SK-N-SH (cell line): ENCODE measurements at places on chromosomes 1 and 21. TPM values are rescaled to one million over a fixed set of nuclear protein-coding genes. Genes with fewer than 3 reads are reported as not detected.

ALG6 gene
- polyA plus RNA-seq: 3.8 and 5.7 TPM in 2 replicates

DOP1B gene
- polyA plus RNA-seq: 4.3 and 4.9 TPM in 2 replicates

KIAA0040 gene
- 0.08 and 0.15 TPM in 2 replicates for polyA plus RNA-seq

RGS16 gene
- polyA plus RNA-seq: 0.79 and 1.7 TPM in 2 replicates

PAQR6 gene
- polyA plus RNA-seq: 2.4 and 3.5 TPM in 2 replicates

CNR2 gene
- polyA plus RNA-seq: not detected in 2 replicates

CTH gene
- 3.9 and 4.2 TPM in 2 replicates for polyA plus RNA-seq

MYBPH gene
- 0.12 TPM in 1 of 2 replicates, not detected in the other for polyA plus RNA-seq

ALPL gene
- polyA plus RNA-seq: 0.69 and 1.3 TPM in 2 replicates

TRIM46 gene
- 12.3 and 12.7 TPM in 2 replicates for polyA plus RNA-seq

MMP23B gene
- 0.96 and 1.2 TPM in 2 replicates for polyA plus RNA-seq

PPIE gene
- 78.4 and 105 TPM in 2 replicates for polyA plus RNA-seq

HSPB7 gene
- polyA plus RNA-seq: 0.05 and 0.23 TPM in 2 replicates

NTMT2 gene
- polyA plus RNA-seq: not detected in 2 replicates

TIE1 gene
- polyA plus RNA-seq: 0.81 and 1.6 TPM in 2 replicates

C1orf87 gene
- not detected in 2 replicates for polyA plus RNA-seq

TFF2 gene
- not detected in 2 replicates for polyA plus RNA-seq

TSSK3 gene
- polyA plus RNA-seq: 0.28 and 0.86 TPM in 2 replicates

SMIM34 gene
- not detected in 2 replicates for polyA plus RNA-seq

LAMB3 gene
- 14.1 and 18.0 TPM in 2 replicates for polyA plus RNA-seq

CFAP74 gene
- not detected in 2 replicates for polyA plus RNA-seq

TSPAN1 gene
- polyA plus RNA-seq: 12.2 and 13.9 TPM in 2 replicates

VASH2 gene
- 0.41 and 0.55 TPM in 2 replicates for polyA plus RNA-seq

SYCP1 gene
- polyA plus RNA-seq: not detected in 2 replicates

SPRR2B gene
- not detected in 2 replicates for polyA plus RNA-seq

C8B gene
- not detected in 2 replicates for polyA plus RNA-seq

CHRM3 gene
- polyA plus RNA-seq: 0.07 and 0.16 TPM in 2 replicates

CASQ2 gene
- not detected in 2 replicates for polyA plus RNA-seq
